ENCODE measurements at places on chromosomes 12 and 14.

DNA sequence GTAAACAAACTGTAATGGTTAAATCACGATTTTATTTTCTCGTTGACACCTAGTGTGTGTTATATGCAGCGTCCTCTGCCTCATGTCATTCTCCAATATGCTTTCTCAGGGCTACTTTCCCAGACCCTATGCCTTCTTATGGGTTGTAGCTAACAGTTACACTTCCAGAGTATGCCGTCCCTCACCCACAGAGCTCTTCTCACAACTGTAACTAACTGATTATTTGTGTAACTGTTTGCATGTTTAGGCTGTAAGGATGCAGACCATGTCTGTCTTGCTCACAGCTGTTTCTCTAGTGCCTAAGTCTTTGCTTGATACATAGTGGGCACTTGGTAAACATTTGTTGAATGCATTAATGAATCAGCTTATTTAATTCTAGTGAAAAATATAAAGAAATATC is 417.5 kb downstream of the ZFP36L1 start:
- no peak for DNase-seq

- DNase-seq: no peak
Measured at GRCh38 chr12:89421092-89421835, 69.0 kb upstream of the DUSP6 start.

- DNase-seq: no peak
Measured at GRCh38 chr14:32657081-32657480, 281.6 kb upstream of the NPAS3 start.

- no peak for DNase-seq
Measured at GRCh38 chr14:79916892-79917291, 294.4 kb downstream of the DIO2 start.

DNA sequence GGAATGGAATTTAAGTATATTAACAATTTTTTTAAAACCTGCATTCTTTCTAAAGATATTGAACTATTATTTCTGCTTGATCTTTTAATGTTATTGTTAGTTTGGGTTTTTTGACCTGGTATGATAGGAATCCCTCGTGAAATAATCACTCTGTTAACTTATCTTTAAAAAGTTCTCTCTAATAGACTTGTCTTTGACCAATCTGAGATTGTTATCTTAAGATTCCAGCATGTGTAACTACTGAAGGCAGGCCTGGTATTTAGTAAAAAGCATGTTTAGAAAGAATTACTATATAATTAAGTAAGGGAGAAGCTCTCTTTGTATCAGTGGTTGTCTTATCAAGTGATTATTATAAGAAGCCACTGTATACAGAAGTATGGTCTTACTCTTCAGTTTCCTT is 4.8 kb downstream of the TMTC2 start:
- no peak for DNase-seq

DNA sequence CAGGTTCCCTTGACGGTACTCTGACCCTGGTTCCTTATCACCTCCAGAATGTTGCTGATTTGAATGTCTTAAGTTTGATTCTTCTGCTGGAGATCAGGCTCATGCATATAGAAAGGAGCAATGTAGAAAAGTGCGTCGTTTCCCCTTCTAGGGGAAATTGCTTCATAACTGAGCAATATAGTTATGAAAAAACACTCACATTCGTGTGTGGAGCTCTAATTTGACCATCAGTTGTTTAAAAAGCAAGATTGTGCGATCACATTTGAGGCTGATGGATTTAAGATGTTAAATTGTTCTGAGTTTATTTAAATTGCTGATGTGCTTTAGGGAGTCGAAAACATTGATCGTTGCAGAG is 19.2 kb downstream of the PELI2 start:
- DNase-seq: no peak

GRCh38 chr12:11902525-11902875 is 168.2 kb upstream of the BCL2L14 start:
- no peak for DNase-seq

DNA sequence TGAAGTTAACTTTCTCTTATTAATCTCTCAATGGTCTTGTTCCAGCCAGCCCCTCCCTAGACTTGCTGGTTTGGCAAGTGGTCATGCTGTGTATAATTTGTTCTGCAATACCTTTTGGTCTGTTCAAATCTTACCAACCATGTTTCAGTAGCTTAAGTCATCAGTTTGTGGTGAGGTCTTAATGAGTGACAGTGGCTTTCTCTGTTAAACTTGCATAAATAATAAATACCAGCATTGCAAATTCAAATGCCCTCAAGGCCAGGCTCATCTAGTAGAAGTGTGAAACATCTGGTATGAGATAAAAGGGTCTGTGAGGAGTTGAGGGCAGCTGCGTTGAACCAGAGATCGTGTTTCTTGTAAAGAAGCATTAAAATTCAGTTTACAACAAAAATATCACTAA is 319.5 kb downstream of the TMEM117 start:
- no peak for DNase-seq

- DNase-seq: peak; percentile 69
Measured at GRCh38 chr12:64610079-64610659, at the start of gene RASSF3. TSS of gene RASSF3 (plus strand) at chr12:64610495. CDS start at chr12:64610633, 138 bp downstream.

- DNase-seq: peak; percentile 46
Measured at GRCh38 chr12:121536899-121537813, 43.7 kb downstream of the KDM2B start.

DNA sequence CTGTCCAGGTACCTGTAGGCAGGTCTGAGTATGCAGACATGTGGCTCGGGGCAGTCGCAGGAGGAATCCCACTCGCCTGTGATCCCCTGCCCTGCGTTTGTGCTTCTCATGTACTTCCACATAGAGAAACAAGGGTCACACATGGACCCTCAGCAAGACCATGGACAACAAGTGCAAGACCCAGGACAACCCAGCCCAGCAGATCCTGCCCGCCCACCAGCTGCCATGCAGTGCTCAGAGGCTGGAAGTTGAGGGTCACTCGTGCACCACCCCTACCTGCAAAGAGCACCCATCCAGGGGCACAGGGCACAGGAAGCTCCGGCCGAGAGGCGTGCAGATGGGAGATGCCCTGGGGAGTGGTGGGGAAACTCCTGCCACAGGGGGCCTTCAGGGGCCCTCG is 67.5 kb upstream of the C14orf180 start:
- no peak for DNase-seq

DNA sequence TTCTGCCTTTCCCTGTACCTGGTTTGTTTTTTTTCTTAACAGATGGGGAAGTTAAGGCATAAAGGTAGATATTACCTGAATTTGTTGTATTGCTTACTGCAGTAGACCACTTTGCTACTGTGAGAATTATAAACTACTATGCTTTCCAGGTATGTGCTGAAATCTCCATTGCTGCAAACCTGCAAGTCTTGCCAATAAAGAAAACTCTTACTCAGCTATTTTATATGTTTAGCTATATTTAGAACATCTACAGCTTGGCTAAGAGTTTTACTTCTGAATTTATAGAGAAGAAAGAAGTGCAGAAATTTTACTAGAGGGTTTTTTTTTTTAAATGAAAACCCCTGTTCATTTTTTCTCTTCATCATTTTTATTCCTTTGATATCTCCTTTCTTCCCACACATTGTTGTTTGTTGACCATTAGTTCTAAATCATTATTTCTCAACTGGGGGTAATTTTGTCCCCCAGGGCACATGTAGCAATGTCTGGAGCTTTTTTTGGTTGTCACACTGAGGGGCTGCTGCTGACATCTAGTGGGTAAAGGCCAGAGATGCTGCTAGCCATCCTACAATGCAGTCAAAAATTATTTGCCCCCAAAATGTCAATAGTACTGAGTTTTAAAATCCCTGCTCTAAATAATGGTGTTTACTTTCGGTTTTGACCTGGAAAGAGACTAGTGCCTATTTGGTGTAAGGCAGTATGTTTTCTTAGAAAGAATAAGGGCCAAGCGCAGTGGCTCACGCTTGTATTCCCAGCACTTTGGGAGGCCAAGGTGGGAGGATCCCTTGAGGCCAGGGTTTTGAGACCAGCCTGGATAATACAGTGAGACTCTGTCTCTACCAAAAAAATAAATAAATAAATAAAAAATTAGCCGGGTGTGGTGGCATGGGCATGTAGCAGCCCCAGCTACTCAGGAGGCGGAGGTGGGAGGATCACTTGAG is 48.6 kb downstream of the PCNX1 start:
- no peak for DNase-seq

- no peak for DNase-seq
Measured at GRCh38 chr12:112979041-112979680, 842 bp downstream of the OAS2 start.

GRCh38 chr12:122366685-122367475 is 55.6 kb downstream of the CLIP1 start:
- DNase-seq: no peak

DNA sequence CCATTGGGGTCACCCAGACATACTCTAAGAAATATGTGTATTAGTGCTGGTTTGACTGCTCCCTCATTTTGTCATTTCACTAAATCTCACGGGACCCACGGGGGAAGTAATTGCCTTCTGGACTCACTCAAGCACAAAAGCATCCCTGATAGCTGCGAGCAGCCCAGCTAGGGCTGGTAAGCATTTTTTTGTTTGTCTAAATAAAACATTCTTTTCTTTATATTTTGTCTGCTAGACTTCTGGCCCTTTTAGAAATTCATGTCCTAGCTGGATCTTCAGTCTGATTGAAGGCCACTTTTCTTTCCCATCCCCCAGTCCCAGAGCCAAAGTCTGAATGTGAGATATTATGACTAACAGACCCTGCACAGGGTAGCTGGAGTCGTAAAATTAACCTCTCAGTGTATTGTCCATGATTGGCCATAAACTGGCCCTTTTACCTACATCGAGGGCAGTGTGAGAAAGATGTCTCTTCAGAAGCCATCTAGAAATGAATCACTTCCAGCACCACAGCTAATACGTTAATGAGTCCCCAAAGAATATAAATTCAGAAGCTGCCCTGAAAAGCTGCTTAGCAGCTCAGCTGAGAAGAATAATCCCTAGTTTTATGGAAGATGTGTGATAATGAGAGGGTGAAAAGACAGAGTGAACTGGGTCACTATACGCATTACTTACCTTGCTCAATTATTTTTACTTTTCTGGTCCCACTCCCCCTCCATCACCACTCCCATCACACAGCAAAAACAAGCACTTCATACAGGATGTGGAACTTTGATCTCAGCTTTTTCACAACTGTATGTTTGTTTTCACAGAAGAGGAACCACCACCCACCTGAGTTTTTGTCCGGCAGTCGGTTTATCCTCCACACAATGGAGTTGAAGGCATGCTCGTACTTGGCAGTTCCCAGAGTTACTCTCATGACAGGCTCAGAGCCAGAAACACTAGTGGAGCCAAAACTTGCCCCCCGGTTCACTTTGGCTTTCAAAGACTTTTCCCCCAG is 55.6 kb upstream of the GTF2A1 start:
- no peak for DNase-seq

- no peak for DNase-seq
Measured at GRCh38 chr14:90491221-90491885, 94.5 kb downstream of the CALM1 start.

DNA sequence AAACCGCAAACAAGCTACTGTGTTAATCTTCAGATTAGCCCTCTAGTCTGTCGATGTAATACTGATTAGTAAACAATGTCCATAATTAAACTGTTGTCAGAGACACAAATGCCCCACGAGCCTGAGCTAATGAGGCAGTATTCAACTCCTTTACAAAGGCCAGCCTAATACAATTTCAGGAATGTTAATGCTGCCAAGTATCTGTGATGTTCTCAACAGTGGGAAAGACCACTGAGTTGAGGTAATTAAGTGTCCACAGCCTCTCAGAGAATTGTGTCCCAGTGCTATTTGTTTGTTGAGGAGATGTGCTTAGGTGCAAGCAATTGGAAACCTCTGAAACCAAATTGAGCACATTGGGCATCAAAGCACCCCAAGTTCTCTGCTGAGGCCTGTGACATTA is 139.4 kb upstream of the CDKN3 start:
- no peak for DNase-seq

- DNase-seq: no peak
Measured at GRCh38 chr12:71849109-71849851, 9.7 kb downstream of the TBC1D15 start.

Data from stimulated activated CD8-positive, alpha-beta memory T cell treated with anti-CD3 and anti-CD28 coated beads, Interleukin-15, amount 100 ng/mL, for 48 hours (primary cell).